Stimulated activated CD4-positive, alpha-beta T cell treated with anti-CD3 and anti-CD28 coated beads, Interleukin-15, amount 100 ng/mL, for 48 hours (primary cell): ENCODE measurements at places on chromosomes 16 and 17.

- no peak for DNase-seq
These were observed 10.3 kb downstream of the NATD1 start for GRCh38 chr17:21242780-21243515.

DNA sequence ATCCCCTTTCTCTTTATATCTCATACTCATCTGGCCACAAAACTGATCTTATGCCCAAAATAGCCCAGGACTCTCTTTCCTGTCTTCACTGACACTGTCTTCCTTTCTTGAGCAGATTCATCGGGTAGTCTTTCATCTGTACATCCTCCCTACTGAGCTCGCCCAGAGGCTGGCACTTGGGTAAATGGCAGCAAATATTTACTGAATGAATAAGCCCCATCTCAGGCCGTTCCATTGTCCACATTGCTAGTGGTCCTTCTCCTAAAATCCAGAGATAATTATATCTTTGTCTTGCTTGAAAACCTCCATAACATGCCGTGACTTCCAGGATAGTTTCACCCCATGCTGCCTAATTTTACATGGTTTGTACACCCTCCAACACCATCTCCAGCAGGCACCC is 158.1 kb upstream of the SDK2 start:
- no peak for DNase-seq

- no peak for DNase-seq
These were observed 6.6 kb upstream of the TEKT3 start for GRCh38 chr17:15348021-15348420.

GRCh38 chr16:56812884-56813283 is 52.1 kb upstream of the SLC12A3 start:
- DNase-seq = no peak

DNA sequence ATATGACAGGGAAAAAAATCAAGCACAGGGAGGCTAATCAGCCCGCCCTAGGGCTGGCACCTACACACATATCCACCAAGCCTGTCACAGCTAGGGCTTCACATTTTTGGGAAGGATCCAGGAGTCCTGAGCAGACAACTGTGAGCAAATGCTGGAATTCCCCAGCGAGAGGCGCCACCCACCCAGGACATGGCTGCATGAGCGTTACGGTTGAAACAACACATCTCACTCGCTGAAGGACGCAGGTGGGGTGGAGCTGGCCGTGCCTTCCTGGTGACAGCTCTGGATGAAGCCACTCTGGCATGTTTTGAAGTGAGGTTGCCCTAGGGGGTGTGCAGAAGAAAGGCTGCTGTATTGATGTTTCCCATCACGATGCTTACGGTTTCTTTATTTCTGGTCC is 315.1 kb upstream of the EEF2KMT start:
- no peak for DNase-seq

GRCh38 chr16:50408001-50408561 is 39.3 kb upstream of the BRD7 start:
- DNase-seq = no peak

- no peak for DNase-seq
These were observed 7.7 kb upstream of the AATK start for GRCh38 chr17:81173762-81174155.

GRCh38 chr17:34883106-34884000 is 77.9 kb downstream of the CCT6B start:
- DNase-seq = no peak

DNA sequence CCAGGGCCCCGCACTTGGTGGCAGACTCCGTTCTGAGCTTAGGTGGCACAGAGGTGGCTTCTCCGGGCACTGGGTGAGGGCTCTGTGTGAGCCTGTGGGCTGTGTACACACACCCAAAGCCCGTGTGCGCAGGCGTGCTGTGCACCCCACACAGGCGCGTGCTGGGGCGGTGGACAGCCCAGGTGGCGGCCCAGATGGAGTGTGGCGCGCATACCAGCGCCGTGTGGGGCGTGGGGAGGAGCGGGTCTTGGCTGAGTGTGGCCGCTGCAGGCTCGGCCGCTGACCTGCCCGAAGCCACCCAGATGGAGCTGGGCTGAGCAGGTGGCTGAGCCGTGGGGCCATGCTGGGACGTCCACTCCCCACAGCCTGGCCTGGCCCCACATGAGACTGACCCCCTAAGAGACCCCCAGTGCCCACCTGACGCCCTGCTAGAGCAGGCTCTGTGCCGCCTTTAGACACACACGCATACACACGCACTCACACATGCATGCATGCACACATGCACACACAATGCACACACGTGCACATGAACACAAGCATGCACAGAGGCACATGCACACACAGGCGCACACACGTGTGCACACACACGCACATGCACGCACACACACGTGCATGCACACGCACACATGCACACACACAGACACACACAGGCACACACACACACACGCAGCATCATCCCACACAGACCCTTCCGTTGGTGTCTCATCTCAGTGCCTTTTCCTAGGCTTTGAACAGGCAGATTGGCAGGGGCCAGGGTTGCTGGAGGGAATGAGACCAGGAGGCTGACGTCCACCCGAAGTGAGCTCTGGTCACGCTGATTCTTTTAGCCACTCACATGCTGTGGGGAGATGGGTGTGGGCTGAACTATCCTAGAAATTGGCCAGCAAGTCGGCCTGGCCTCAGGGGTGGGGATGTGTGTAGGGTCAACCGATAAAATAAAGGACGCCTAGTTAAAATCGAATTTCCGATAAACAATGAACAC is 2.1 kb downstream of the PRR35 start:
- DNase-seq = no peak

- DNase-seq = no peak
These were observed 12.6 kb upstream of the UBTF start for GRCh38 chr17:44232061-44232460.

DNA sequence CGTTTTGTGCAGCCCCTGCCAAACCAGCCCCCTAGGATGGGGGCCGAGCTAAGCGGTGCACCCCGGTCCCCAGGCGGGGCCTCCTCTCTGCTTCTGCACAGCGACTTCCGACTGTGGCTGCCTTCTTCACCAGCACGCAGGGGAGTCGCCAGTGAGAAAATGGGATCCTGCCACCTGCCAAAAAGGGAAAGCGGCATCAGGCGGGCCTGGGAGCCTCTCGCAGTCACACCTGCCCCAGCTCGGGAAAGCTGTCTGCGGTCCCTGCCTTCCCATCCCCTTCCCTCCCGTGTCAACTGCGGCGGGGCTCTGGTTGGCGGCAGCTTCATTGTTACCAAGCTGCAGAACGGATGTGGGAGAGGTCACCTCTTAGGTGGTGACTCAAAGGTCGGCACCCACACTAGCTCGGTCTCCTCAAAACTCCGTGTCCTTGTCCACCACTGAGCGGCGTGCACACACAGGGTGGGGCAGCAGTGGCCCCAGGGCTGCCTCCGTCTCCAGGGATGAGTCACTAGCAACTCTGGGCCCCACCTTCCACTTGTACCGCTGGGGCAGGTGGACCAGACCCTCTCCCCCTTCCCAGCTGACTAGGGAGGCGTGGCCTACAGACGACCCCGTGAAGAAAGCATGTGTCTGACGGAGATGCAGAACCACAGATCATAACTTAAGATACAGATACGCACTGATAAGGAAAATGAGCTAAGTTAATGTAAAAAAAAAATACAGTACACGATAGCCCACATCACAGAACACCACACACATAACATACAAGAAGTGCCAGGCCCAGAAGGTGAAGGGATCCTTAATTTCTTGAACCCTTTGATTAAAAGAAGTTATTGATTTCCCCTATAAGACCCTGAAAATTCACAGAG is 1.5 kb upstream of the PCYT2 start:
- no peak for DNase-seq

GRCh38 chr16:31190818-31191444 is 11.0 kb downstream of the FUS start:
- DNase-seq = no peak

DNA sequence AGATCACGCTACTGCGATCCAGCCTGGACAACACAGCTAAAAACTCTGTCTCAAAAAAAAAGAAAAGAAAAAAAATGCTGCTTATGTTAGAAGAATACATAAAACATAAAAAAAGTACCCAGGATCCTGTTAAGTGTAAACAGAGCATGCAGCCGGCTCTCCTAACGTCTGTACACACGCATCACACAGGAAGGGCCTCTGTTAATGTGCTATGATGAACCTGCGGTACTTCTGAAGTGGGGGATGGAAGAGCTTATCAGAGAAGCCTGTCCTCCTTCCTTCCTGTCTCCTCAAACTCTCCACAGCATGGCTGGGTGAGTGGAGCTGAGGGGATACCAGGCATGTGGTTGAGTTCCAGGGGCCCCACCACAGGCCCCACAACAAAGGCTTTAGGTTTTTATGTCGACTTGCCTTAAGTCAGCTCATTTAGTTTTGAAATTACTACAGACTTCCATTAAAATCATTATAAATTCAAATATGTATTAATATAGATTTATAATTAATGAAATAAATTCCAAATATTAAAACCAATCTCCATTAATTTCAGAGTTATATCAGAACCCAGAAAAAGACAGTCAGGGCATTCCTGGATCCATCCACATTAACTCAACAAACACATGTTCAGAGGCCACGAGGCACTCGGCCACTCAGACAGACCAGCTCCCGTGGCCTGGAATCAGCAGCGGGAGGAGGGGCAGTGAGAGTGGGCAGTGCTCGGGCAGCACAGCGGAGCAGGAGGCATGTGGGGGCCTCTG is 11.7 kb downstream of the CCDC57 start:
- peak; percentile 58 for DNase-seq

DNA sequence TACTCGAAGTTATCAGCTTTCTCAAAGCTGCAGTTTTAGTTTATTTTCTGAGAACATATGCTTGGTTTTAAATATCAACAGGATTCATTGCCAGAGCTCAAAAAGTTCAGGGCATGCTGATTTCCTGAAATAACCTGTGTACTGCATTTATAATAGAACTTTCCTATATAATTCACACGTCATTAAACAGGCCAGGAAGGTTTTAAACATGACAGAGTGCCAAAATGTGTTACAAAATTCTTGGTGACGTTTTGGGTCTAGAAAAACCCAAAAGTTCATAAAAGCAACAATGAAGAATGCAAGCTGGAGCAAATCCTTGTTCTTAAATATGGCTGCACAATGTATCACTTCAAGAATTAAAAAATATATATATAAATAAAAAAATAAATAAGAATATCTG is 1139.1 kb downstream of the CDH11 start:
- DNase-seq = no peak

GRCh38 chr16:67204076-67204475 is 5.1 kb downstream of the ELMO3 start:
- no peak for DNase-seq

DNA sequence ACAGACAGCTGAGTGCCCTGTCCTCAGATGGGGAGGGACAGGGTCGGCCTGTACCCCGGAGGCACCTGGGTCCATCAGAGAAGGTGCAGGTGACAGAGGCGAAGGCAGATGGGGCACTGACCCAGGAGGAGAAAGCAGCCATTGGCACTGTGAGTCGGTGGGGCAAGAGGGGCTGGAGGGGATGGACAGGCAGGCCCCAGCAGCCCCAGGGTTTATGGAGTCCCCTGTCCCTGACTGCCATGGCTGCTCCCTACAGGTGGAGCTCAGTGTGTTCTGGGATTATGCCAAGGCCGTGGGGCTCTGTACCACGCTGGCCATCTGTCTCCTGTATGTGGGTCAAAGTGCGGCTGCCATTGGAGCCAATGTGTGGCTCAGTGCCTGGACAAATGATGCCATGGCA is 32.1 kb downstream of the ANKRD40 start:
- no peak for DNase-seq

DNA sequence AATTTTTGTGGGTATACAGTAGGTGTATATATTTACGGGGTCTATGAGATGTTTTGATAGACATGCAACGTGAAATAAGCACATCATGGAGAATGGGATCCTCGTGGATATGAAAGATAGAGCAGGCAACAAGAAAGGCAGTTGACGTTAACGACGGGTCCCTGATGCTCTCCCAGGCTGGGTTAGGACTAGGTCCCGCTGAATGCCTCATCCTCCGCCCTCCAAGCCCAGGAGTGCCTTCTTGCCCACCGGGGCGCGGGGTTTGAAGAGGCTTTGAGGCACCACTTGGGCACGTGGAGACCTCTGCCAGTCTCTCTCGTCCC is 9.5 kb upstream of the ZFP90 start:
- DNase-seq = no peak

DNA sequence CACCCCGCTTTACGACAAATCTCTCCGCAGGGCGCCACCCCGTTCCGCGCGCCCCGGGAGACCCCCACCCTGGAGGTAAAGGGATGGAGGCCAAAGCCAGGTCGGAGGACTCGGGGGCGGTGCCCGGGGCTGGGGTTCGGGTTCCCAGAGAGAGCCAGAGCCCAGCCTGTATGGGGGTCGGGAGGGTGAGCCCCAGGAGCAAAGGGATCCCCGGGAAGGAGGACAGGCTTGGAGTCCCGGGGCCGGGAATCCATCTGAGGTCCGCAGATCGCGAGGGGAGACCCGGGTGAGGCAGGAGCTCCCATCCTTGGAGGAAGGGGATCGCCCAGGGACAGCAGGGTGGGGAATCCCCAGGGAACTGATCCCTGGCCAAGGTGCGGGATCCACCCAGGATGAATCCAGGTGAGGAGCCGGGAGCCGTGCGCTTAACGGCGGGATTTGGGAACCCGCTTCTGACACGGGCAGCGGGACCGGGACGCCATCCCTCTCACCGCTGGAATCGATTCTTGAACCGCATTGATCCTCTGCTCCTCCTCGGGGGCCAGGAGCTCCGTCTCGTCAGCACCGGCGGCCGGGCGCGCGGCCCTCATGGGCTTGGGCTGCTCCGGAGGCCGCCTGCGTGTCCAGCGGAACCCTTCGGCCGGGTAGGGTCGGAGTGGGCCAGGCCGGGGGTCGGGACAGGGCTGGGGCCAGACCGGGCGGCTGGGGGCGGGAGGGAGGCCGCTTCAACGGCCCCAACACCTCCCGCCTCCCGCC is at the start of gene MMD:
Gene MMD (minus strand): TSS at position 657 of the 756 bp plus-strand sequence. CDS start 140 bp downstream, at position 517.
- no peak for DNase-seq

GRCh38 chr17:50181144-50181543 is 15.3 kb downstream of the SGCA start:
- DNase-seq = no peak

DNA sequence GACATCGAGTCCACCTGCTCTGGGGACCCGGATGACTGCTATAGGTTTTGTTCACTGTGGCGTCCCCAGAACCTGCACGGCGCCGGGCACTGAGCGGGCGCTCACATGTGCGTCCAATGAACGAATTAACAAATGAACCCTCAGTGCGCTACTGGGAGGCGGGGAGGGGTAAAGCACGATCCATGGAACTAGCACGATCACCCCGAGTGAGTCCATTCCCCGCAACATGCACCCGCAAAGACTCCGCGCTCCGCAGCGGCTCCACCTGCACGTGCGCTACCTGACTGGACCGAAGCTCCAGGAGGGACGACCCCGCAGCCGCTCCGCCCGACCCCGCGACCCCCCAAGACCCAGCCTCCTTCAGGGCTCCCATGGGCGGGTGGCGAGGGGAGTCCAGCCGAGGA is 491 bp downstream of the TRAP1 start:
- DNase-seq = peak; percentile 24

DNA sequence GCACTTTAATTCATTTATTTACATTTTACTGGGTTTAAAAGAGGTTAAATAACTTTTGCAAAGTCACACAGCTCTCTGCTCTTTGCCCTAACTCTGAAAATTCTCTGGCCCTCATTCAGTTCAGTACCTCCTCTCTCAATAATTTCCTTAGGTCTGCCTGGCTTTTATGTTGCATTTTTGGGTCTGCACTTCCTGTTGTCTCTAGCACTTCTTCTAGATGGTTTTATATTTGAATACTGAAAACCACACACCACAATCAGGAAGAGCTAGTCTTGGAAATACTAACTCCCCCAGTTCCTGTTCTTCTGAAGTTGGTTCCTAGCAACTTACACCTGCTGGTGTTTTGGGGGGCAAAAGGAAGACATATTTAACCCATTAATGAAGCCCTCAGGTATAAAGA is 577.9 kb downstream of the HS3ST4 start:
- DNase-seq = no peak
